GM23248 (cell line): ENCODE measurements at places on chromosomes 16 and 17. TPM values are rescaled to one million over a fixed set of nuclear protein-coding genes. Genes with fewer than 3 reads are reported as not detected.

GRCh38 chr17:4394208-4395110, 28.0 kb upstream of the UBE2G1 start:
- DNase-seq, result no peak
- H3K36me3 ChIP-seq, result no peaks in the 10 kb centered on the region
- no peak overlapping the region for H3K4me3 ChIP-seq
- H3K27ac ChIP-seq, result no peak overlapping the region
- H3K4me1 ChIP-seq, result no peaks in the 10 kb centered on the region

- 0 out of 2 replicates have a peak, but pooled peaks cover 6% of the 10 kb centered on the region for H3K4me1 ChIP-seq
- H3K36me3 ChIP-seq, result no peaks in the 10 kb centered on the region
- no peaks in the 10 kb centered on the region for H3K27me3 ChIP-seq
- DNase-seq, result peak; percentile 25
- H3K27ac ChIP-seq, result no peak overlapping the region
Observed at GRCh38 chr16:52964290-52964689, 88.4 kb downstream of the CHD9NB start.

GRCh38 chr16:85593494-85594221, 19.5 kb upstream of the GSE1 start:
- H3K36me3 ChIP-seq, result no peaks in the 10 kb centered on the region
- no peak overlapping the region for H3K4me3 ChIP-seq
- H3K4me1 ChIP-seq, result no peaks in the 10 kb centered on the region
- no peaks in the 10 kb centered on the region for H3K27me3 ChIP-seq

DNA sequence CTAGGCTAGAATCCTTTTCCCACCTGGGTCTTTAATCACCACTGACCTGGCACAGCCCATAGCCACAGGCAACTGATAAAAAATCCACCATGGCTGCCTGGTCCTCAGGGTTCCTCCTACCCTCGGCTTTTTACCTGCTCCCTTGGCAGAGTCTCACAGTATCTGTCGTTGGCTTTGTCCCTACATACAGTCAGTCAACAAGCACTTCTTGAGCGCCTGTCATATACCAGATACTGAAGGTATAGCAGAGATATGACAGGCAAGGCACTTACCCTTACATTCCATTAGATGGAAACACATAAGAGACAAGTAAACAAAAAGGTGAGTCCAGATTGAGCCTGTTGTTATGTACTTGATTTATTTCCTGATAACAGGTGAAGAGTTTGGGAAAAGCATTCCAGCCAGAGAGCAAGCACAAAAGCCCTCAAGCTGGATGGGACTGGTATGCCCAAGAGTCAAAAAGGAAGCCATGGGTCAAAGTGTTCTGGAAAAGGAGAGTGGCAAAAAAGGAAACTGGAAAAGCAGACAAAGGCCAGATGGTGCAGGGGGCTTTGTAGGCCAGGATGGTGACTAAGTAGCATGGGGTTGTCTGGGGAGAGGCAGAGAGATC, 247.0 kb downstream of the CHD9NB start:
- H3K27me3 ChIP-seq, result no peaks in the 10 kb centered on the region
- DNase-seq, result no peak
- no peak overlapping the region for H3K4me3 ChIP-seq
- H3K4me1 ChIP-seq, result no peaks in the 10 kb centered on the region
- H3K27ac ChIP-seq, result no peak overlapping the region
- H3K36me3 ChIP-seq, result no peaks in the 10 kb centered on the region

DNA sequence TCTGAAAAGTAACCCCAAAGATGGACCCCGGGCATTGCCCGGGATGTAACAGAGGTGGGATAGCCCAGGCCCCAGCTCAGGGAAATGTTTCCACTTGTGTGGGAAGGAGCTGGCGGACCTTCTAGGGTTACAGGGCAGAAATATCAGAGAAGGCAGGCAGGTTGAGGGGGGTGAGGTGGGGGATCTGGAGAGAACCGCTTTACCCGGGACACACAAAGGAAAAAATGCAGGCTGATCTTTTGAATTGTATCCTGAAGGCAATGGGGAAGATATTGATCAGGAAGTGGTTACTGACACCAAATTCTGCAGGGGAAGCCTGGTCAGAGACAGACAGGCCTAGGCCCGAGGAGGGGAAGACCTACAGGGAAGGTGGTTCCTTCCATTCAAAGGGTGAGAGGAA, 3.5 kb downstream of the SLC47A1 start:
- DNase-seq, result no peak
- H3K27me3 ChIP-seq, result no peaks in the 10 kb centered on the region; the same call in 1 of the 2 replicates
- H3K4me3 ChIP-seq, result no peak overlapping the region
- H3K27ac ChIP-seq, result no peak overlapping the region
- no peaks in the 10 kb centered on the region for H3K36me3 ChIP-seq

- H3K4me1 ChIP-seq, result peaks cover 7% of the 10 kb centered on the region; the same call in 1 of the 2 replicates
- no peaks in the 10 kb centered on the region for H3K36me3 ChIP-seq
- no peaks in the 10 kb centered on the region for H3K27me3 ChIP-seq
Observed at GRCh38 chr17:49845321-49845720, 2.5 kb downstream of the TAC4 start.

- no peaks in the 10 kb centered on the region for H3K36me3 ChIP-seq
- no peak overlapping the region for H3K4me3 ChIP-seq
Observed at GRCh38 chr17:77458202-77459017, 317.6 kb downstream of the SEC14L1 start.

- no peak overlapping the region for H3K4me3 ChIP-seq
- DNase-seq, result no peak
- no peak overlapping the region for H3K27ac ChIP-seq
- no peaks in the 10 kb centered on the region for H3K36me3 ChIP-seq
- H3K27me3 ChIP-seq, result no peaks in the 10 kb centered on the region
Observed at GRCh38 chr17:57432507-57433277, 176.4 kb downstream of the MSI2 start.

DNA sequence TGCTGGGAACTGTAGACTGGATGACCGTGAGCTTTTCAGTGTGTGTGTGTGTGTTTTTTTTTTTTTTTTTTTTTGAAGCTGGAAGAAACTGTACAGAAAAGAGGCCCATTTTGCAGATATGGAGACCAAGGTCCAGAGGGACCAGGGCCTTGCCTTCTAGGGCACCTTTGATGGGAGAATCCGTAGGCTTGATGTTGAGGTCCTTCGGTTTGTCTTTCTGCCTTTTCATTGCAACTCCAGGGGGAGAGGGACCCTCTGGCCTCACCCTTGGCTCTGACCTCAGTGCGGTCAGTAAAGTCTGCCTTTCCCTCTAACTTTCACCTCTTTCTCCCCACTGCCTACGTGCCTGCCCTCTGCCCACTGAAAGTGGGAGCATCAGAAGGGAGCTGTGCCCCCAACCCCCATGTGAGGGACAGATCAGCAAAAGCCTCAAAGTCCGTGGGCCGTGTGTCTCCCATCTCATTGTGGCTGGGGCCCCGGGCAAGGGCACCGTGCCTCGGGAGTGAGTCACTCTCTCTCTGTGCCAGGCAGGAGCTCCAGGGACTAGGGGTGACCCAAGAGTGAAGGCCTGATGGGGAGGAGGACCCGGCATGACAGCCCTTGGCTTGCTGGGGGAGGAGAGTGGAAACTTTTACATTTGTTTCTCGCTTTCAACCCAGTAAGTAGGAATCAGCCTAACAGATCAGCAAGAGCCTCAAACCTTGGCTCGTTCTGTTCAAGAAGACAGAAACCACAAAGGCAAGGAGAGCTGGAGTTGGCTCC, 123.6 kb downstream of the CMIP start:
- peak overlapping the region; percentile 54 for H3K27ac ChIP-seq
- DNase-seq, result peak; percentile 88
- no peaks in the 10 kb centered on the region for H3K27me3 ChIP-seq

DNA sequence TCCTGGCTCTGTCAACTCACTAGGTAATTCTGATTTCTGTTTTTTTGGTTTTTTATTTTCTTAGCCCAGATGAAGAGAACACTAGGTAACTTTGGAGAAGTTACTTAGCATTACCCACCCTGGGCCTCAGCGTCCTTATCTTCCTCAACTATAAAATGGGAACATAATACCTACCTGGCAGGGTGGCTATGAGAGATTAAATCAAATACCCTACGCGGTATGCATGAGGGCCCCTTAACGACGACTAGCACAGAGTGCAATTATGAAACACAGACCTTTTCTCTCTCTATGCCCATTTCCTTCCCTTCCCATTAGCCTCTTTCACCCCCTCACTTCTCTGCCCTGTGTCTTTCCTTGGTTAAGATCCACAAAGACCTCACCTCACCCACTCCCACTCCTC, 11.1 kb downstream of the XPO6 start:
- H3K4me3 ChIP-seq, result no peak overlapping the region
- peaks cover 17% of the 10 kb centered on the region for H3K4me1 ChIP-seq
- H3K36me3 ChIP-seq, result peaks cover 16% of the 10 kb centered on the region

- H3K4me3 ChIP-seq, result no peak overlapping the region
- H3K4me1 ChIP-seq, result peaks cover 8% of the 10 kb centered on the region
- H3K27me3 ChIP-seq, result no peaks in the 10 kb centered on the region
- no peaks in the 10 kb centered on the region for H3K36me3 ChIP-seq
Observed at GRCh38 chr17:50110591-50111349, 15.6 kb downstream of the PDK2 start.

DNA sequence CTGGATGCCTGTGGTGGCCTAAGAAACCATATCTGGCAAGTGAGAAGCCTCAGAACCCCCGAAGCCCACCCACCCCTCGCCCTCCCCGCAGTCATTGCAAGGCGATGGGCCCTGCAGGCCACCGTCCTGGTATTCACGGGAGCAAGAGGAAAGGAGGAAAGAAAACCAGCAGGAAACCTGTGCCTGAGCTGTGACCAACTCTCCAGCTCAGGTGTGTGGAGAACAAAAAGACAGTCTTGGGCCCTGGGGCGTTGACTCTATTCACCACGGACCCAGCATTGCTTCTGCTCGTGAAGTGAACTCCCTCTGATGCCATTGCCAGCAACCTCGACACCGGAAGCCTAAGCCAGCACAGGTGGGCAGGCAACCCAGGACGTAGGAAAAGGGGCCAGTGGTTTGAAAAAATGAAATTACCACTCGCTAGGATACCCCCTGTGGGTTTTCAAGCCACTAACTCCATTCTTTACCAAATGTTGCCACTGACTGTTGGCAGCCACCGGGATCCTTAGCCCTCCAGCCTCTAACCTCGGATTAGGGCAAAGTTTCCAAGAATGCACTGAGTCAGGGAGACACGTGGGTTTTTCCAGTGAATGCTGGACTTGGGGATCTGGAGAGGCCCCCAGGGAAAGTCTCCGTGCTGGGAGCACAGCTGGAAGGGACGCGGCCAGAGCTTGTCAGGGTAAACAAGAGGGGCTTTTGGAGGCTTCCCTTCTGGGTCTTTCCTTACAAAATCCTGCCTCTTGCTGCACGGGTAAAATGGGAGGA, 25.1 kb downstream of the FA2H start:
- H3K4me3 ChIP-seq, result no peak overlapping the region
- H3K27me3 ChIP-seq, result 0 out of 2 replicates have a peak, but pooled peaks cover 2% of the 10 kb centered on the region
- H3K27ac ChIP-seq, result no peak overlapping the region
- H3K4me1 ChIP-seq, result no peaks in the 10 kb centered on the region
- no peak for DNase-seq
- H3K36me3 ChIP-seq, result no peaks in the 10 kb centered on the region

DNA sequence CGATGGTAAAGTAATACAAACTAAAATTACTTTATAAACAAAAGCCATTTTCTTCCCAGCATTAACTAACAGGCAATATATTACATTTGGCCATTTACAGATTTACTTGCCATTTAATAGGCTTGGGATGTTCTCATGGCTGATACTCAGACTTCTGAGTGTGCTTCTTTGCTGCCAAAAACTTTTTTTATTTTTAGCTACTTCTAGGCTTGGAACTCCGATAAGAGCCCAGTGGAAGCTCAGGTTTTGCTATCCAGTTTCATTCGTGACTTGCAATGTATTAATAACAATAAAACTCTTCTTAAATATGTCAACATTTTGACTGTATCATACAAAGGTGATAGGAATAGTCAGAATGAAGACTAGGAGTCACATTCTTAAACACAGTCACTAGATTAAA, 152.3 kb downstream of the ITFG1 start:
- no peak overlapping the region for H3K4me3 ChIP-seq
- H3K36me3 ChIP-seq, result no peaks in the 10 kb centered on the region
- no peak for DNase-seq
- H3K4me1 ChIP-seq, result peaks cover 4% of the 10 kb centered on the region; the same call in 1 of the 2 replicates
- no peak overlapping the region for H3K27ac ChIP-seq

- no peaks in the 10 kb centered on the region for H3K27me3 ChIP-seq
- H3K4me3 ChIP-seq, result no peak overlapping the region
- H3K27ac ChIP-seq, result no peak overlapping the region
- no peak for DNase-seq
- H3K4me1 ChIP-seq, result peaks cover 14% of the 10 kb centered on the region
Observed at GRCh38 chr16:29182501-29182900, 197.6 kb downstream of the LAT start.

DNA sequence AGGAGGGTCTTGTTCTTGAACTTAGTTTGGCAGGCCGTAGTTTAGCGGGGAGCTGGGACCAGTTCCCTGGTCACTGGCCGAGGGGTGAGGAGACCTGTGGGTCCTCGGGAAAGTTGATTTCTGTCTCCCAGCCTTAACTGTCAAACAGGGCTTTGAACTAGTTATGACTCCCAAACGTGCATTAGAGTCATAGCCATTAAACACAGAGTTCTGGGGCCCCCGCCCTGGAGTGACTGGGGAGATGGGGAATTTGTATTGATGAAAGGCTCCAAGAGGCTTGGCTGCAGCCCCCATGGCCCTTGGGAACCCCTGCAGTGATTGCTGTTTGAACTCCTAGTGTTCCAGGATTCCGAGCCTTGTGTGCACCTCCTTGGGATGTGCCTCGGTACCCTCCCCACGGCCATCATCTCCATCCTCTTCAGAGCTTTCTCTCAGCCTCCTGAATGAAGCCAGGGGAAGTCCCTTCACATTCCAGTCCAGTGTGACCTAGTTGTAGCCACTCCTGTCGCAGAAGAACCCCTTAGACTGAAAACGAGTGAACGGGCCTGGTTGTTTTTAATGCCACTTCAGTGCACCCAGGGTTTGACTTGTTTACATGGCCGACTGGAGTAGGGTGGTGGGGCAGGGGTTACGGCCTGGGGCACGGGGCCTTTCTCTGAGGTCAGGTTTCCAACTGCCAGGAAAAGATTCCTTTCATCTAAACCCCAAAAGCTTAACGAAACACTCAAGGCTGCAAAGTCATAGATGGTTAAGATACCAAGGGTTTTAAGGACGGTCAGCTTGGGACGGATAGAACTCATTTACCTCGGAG, 1.4 kb downstream of the MPRIP start:
- no peaks in the 10 kb centered on the region for H3K36me3 ChIP-seq
- peak overlapping the region; percentile 82 for H3K27ac ChIP-seq
- peak; percentile 81 for DNase-seq
- H3K4me1 ChIP-seq, result peaks cover 31% of the 10 kb centered on the region
- H3K27me3 ChIP-seq, result no peaks in the 10 kb centered on the region

GRCh38 chr16:20781697-20782096, 17.9 kb downstream of the ACSM3 start:
- no peaks in the 10 kb centered on the region for H3K4me1 ChIP-seq
- no peaks in the 10 kb centered on the region for H3K36me3 ChIP-seq
- DNase-seq, result no peak
- no peaks in the 10 kb centered on the region for H3K27me3 ChIP-seq
- H3K27ac ChIP-seq, result no peak overlapping the region
- H3K4me3 ChIP-seq, result no peak overlapping the region

GRCh38 chr17:48001197-48001596, 30.3 kb downstream of the CDK5RAP3 start:
- no peaks in the 10 kb centered on the region for H3K27me3 ChIP-seq
- H3K4me1 ChIP-seq, result peaks cover 45% of the 10 kb centered on the region
- DNase-seq, result peak; percentile 54

GRCh38 chr16:78681743-78682142, 582.3 kb downstream of the WWOX start:
- no peak overlapping the region for H3K27ac ChIP-seq
- no peak for DNase-seq
- no peaks in the 10 kb centered on the region for H3K27me3 ChIP-seq
- peaks cover 27% of the 10 kb centered on the region for H3K4me1 ChIP-seq
- no peaks in the 10 kb centered on the region for H3K36me3 ChIP-seq

TM4SF5 gene
- total RNA-seq, result not detected in 2 replicates

MYO15A gene
- total RNA-seq, result 0.25 and 0.54 TPM in 2 replicates

PSME3IP1 gene
- 39.7 and 42.2 TPM in 2 replicates for total RNA-seq

SPATA33 gene
- total RNA-seq, result 1.8 and 2.7 TPM in 2 replicates

CDH3 gene
- total RNA-seq, result under 0.01 TPM in 1 of 2 replicates, not detected in the other

KCTD19 gene
- not detected in 2 replicates for total RNA-seq

SLC6A4 gene
- total RNA-seq, result not detected in 2 replicates

CLEC18C gene
- total RNA-seq, result 0.25 and 0.43 TPM in 2 replicates

TNK1 gene
- total RNA-seq, result 0.43 and 2.7 TPM in 2 replicates

NPIPA8 gene
- total RNA-seq, result 12.6 TPM in 1 of 2 replicates, not detected in the other
